Adrenal gland (tissue), 19 donors: ENCODE measurements at places on chromosomes 7 and 10. TPM values are rescaled to one million over a fixed set of nuclear protein-coding genes. Genes with fewer than 3 reads are reported as not detected.
A peak's percentile ranks its signal among the peaks of the same experiment; 100 is the strongest.

HERPUD2 gene
- 20.1 TPM for total RNA-seq

CPA4 gene
- 1.9 TPM for total RNA-seq

TOMM7 gene
- 462 TPM for total RNA-seq

FAM25C gene
- not detected for total RNA-seq

HOXA3 gene
- 3.9 TPM for total RNA-seq

ANKRD1 gene
- total RNA-seq = 0.48 TPM

EN2 gene
- 0.14 TPM for total RNA-seq

TMEM270 gene
- not detected for total RNA-seq

IDI2 gene
- not detected for total RNA-seq

TMEM229A gene
- total RNA-seq = 1.1 TPM

PIP gene
- total RNA-seq = not detected

ANKRD2 gene
- total RNA-seq = not detected

ADAM22 gene
- total RNA-seq = 14.8 TPM

DNA sequence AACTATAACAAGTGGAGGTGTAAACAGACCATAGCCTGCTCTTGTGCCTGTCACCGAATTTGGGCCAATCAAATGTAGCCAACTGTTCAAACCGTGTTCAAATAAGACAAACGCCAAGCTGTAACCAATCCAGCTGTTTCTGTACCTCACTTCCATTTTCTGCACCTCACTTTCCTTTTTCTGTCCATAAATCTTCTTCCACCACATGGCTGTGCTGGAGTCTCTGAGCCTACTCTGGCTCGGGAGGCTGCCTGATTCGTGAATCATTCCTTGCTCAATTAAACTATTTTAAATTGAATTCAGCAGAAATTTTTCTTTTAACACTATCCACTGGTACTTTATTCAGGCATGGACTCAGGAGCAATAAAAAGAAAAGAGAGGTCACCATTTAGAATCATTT is 29.9 kb upstream of the COL1A2 start:
- DNase-seq = no peak

DNA sequence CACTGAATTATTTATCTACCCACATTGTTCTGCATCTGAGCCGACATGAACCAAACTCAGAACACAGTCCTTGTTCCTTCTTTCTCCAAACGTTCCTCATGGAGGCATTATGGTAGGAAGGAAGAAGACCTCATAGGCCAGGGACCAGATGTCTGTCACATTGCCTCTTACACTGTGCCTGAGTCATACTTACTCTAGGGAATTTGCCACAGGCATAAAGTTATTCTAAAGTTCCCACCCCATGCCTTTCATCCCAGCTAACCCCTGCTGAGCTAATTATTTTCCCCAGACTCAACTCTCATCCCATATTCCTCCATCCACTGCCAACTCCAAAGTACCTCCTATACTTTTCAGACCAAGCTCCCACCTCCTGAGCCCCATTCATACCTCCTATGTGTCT is 21.2 kb downstream of the MAT1A start:
- no peak for DNase-seq

DNA sequence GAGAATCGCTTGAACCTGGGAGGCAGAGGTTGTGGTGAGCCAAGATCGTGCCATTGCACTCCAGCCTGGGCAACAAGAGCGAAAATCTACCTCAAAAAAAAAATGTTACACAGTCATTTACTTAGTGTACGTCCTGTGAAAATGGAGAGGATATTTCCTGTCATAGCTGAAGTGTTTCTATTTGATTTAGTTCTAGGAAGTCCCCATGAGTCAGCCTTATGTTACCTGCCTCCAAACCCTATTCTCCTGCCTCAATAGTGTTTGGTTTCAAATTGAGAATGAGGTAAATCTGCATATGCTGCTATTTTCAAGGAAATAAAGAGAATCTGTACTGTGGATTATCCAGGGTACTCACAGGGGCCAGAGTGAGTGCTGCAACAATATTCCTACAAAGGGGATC is 1284.5 kb upstream of the AUTS2 start:
- no peak for DNase-seq

DNA sequence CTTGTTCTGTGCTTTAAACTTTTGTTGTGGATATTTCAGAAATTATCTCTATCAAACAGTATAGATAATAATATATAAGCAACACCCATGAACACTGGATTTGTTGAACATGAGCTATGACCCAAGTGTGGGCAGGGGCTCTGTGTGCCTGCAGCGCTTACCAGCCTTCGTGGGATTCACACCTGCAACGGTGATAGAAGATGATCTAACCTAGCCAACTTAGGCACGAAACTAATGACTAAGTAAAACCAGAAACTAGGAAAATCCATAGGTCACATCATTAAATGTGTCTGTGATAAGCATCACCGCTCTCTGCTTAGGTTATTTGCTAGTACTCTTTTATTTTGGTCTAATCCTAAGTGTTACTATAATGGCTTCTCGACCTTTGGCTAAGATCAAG is 18.0 kb downstream of the SPAG6 start:
- DNase-seq = no peak

- peak; percentile 38 for DNase-seq
These were observed 1.7 kb upstream of the CTNNA3 start for GRCh38 chr10:67697724-67698131.

DNA sequence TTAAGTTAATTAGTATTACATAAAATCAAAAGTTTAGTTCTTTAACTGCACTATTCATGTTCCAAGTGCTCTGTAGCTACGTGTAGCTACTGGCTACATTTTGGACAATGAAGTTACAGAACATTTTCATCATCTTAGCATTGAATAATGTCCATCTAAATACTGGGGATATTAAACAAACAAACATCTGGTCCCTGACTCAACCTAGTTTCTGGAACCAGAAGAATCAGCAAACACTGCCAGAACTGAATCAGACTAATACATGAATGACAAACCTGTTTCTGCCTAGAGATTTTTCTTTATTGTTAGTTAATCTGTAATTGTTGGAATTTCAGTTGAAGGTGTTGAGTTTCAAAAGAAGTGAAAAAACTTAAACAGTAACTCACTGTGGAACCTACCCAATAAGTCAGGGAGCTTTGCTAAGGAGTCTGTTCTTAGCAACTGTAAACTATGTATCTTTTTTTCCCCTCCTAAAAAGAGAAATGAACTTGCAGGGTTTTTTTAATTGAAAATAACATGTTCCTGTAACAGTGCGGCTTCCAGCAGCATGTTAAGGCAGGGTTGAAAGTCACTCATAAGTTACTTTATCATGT is 58.3 kb downstream of the CDK13 start:
- no peak for DNase-seq

DNA sequence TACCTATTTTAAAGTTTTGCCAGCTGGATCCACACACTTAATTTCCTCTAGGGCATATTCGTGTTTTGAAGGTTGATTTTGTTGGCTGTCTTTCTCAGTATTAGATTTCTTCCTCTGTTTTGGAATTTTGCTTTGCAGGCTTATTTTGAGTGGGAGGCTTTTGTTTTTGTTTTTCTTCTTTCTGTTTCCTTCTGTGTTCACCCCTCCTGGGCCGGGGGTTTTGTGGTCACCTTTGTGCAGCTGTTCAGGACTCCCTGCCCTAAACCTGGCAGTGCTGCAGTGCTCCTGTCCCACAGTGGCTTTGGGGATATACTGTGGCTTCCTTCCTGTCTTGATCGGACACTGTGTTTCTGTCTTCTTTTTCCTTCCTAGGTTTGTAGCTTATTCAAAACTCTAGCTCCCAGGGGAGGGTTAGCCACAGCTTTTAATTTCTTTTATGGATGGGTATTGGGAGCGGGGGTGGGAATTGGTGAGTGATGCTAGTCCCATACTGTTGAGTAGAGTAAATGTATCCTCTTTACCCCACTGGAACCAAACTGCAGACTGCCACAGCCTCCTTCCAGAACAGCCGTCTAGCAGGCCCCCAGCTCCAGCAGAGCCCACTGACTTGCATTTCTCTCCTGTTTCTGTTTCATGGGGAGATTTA is 228.7 kb upstream of the FZD8 start:
- DNase-seq = no peak

DNA sequence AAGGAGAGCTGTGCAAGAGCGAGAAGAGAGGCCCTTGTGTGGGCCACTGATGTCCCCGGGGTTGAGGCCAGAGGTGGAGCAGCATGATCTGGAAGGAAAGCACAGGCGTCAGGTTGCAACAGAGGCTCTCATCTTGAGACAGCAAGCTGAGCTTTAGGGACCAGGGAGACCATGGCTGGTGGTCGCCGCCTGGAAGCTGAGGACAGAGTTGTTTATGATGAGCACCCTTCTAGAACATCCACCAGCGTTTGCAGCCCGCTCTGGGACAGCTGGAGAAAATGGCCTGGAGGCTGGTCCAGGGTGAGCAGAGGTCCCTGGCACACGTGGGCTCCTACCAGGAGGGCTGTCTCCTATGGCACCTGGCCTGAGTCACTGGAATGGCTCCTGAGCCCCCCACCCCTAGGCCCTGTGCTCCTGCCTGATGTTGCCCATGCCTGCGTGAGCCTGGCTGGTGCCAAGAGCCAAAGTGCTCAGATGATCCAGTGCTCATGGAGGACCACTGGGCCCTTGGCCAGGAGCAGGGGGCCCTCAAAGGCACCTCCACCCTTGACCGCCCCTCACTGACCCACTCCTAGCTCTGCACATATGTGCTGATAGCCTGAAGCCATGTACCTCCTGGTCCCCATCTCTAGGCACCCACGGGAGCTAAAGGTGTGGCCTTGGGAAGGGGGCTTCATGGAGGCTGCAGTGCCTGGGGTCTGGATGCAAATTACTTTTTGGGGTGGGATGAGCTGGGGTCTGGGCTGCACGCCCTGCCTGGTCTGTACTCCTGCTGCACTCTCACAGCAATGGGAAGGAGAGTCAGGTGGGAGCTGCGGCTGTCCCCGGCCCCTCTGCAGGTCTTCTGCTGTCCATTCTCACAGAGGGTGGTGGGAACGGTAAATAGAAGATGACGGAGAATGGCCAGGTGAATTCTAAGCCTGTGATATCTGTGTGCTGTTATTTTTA is 40.1 kb upstream of the RET start:
- no peak for DNase-seq

DNA sequence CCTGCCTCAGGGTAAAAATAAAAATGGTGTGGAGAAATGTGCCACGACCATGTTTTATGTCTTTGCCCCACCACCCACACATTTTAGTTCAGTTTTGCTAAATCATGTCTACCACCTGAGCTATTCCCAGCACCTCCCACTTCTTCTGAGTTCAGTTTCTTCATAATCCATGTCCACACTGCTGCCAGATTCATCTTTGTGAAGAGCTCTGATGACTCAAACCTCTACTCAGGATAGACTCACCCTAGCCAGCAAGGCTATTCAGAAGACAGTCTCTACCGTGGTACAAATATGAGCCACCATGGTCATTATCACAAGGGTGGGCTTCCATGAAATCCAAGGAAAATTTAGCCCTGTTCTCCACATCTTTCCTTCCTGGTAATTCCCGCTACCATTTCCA is 231.1 kb upstream of the PRKCQ start:
- no peak for DNase-seq

DNA sequence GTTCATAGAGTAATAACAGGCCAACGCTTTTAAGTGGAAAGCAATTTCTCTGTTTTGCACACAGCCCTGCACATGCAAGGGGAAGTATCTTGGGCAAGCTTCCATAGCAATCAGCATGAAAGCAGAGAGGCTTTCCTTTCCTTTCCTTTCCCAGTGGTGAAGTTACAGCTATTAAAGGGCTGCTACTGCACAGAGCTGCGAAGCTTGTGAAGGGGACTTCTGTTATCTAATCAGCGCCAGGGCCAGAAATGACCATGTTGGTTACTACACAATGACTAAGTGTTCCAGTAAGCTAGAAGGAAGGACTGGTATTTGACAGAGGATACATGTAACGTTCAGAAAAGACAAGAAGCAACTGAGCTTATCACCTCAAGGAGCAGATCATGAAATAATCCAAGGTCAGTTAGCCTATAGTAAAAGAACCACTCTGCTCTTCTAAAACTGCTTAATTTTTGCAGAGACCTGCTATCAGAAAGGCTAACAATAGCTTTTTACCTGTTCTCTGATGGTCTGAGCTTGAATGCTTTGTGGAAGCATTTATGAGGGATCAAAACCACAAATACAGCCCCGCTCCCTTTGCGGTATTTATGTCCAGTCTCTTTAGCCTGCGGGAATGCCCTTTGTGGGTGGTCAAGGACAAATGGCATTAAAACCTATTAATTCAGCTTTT is 45.9 kb downstream of the SGMS1 start:
- no peak for DNase-seq

- DNase-seq = peak; percentile 85
These were observed 17.5 kb downstream of the ACTA2 start for GRCh38 chr10:88934900-88935672.

DNA sequence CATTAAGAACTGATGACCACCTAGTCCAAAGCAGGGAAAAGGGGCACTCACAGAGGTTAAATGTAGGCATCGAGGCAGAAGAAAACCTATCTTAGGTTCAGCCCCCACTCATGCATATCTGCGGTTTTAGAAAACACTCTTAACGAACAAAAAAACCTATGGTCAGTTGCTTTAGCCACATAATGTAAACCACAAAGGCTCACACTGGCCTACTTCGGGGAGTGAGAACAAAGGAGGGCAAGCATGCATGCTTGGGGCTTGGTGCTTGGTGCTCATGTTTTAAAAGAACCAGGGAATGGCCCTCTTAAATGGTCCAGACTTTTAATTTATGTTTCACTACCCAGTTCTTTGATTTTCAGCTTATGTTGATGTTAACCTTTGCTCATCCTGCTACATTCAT is 14.2 kb downstream of the INSYN2A start:
- DNase-seq = no peak

- no peak for DNase-seq
These were observed 3.8 kb upstream of the STN1 start for GRCh38 chr10:103921750-103922195.

GRCh38 chr7:157979636-157980340 is 607.8 kb downstream of the PTPRN2 start:
- DNase-seq = no peak
